ENCODE measurements at places on chromosomes 2 and 18.

DNA sequence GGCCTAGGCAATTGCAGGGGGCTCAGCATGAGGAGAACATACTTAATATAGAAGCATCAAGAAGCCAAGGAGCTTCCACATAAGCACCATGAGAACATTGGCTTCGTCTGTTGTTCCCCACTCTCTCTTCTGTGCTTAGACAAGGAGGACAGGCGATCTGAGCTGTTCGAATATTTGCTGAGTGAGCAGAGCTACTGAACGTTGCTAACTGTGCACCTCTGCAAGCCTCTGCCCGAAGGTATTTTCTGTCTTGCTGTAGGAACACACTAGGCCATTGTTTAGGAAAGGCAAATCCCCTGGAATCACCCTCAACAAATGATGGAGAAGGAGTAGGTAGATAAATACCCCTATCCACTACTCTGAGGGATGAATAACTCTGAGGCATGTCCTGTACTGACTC lies 813.8 kb downstream of the DCC start:
- DNase-seq: no peak

GRCh38 chr2:80348953-80349352 lies 44.4 kb upstream of the LRRTM1 start:
- DNase-seq: no peak

DNA sequence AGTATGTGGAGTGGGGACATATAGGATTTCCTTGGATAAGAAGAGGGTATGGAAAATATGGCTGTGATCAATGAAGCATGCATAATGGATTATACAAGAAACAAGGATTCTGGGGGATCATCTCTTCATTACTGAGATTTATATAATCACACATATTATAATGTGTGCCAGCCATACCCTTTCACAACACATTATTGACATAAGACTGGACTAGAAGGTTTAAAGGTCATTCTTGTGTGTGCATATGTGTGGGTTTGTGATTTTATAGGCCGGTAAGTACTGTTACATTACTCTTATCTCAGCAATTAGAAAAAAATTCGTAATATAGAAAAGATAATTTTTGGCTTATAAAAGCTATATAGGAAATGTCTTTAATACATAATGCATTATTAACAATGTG lies 62.2 kb upstream of the DCC start:
- no peak for DNase-seq

GRCh38 chr2:28414583-28414982 lies 21.9 kb downstream of the FOSL2 start:
- DNase-seq: no peak

- peak; percentile 54 for DNase-seq
These were observed 98.7 kb downstream of the ACVR1 start for GRCh38 chr2:157777427-157777826.

GRCh38 chr2:96409820-96410164 lies 74.2 kb downstream of the NCAPH start:
- no peak for DNase-seq

DNA sequence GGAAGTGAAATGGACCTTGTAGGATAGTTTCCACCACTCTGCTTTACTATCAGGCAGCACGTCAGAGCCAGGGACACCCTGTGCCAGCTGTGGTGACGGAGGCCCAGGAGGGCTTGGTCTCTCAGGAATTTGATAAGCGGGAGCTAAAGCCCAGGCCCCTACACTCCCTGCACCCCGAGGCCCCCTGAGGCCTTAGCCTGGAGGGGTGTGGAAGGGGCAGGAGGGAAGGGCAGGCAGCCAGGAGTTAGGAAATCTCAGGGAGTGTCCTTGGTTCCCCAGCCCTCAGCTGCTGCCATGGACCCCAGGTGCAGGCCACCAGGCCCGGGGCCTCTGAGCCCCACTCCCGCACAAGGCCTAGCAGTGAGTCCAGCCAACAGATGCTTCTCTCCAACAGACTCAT lies 38.2 kb downstream of the PDIA6 start:
- no peak for DNase-seq

GRCh38 chr2:30188292-30188691 lies 41.5 kb downstream of the YPEL5 start:
- DNase-seq: no peak

Data from RWPE1 (cell line).